ENCODE measurements at places on chromosomes 7 and 10. TPM values are rescaled to one million over a fixed set of nuclear protein-coding genes. Genes with fewer than 3 reads are reported as not detected.

Gene EXOC4
- 137 TPM for total RNA-seq

Gene NODAL
- total RNA-seq, result not detected

Gene OR9A2
- total RNA-seq, result not detected

Gene PPRC1
- total RNA-seq, result 11.1 TPM

Gene TCAF2
- 2.4 TPM for total RNA-seq

Gene NANOS1
- total RNA-seq, result 0.14 TPM

Gene SPDYE8
- not detected for total RNA-seq

Gene CRCP
- 27.9 TPM for total RNA-seq

Gene TBC1D12
- total RNA-seq, result 11.7 TPM

Gene MKX
- total RNA-seq, result 0.57 TPM

Gene CALN1
- total RNA-seq, result not detected

Gene PIK3CG
- total RNA-seq, result 0.09 TPM

Gene SH2B2
- total RNA-seq, result 1.2 TPM

Gene CFTR
- 0.14 TPM for total RNA-seq

Gene ASB4
- total RNA-seq, result under 0.01 TPM

Gene MYPN
- 0.14 TPM for total RNA-seq

Gene SERPINE1
- 240 TPM for total RNA-seq

Gene GPRIN2
- total RNA-seq, result under 0.01 TPM

Gene ATOH7
- total RNA-seq, result not detected

Gene GJD4
- total RNA-seq, result not detected

Gene SPDYE5
- total RNA-seq, result not detected

Gene CDK1
- 2.6 TPM for total RNA-seq

Gene PTPRN2
- 0.71 TPM for total RNA-seq

Gene LIPF
- total RNA-seq, result not detected
